Mesothelial cell of epicardium (in vitro differentiated cells): ENCODE measurements at places on chromosomes 13 and 19. TPM values are rescaled to one million over a fixed set of nuclear protein-coding genes. Genes with fewer than 3 reads are reported as not detected.

- no peak overlapping the region for H3K27ac ChIP-seq
- DNase-seq: no peak
- peaks cover 14% of the 10 kb centered on the region for H3K36me3 ChIP-seq
- no peaks in the 10 kb centered on the region for H3K27me3 ChIP-seq
- H3K4me3 ChIP-seq: no peak overlapping the region
- H3K4me1 ChIP-seq: peaks cover 9% of the 10 kb centered on the region
Observed at GRCh38 chr19:3189702-3190469, 4.2 kb downstream of the NCLN start.

- DNase-seq: no peak
- peaks cover 2% of the 10 kb centered on the region for H3K36me3 ChIP-seq
- no peak overlapping the region for H3K4me3 ChIP-seq
- peaks cover 5% of the 10 kb centered on the region for H3K4me1 ChIP-seq
Observed at GRCh38 chr19:7368456-7368855, 19.7 kb downstream of the ARHGEF18 start.

GRCh38 chr19:30692879-30693503, 320.8 kb downstream of the ZNF536 start:
- H3K27ac ChIP-seq: peak overlapping the region; percentile 71
- H3K36me3 ChIP-seq: no peaks in the 10 kb centered on the region
- peaks cover 16% of the 10 kb centered on the region for H3K27me3 ChIP-seq
- H3K4me3 ChIP-seq: no peak overlapping the region

DNA sequence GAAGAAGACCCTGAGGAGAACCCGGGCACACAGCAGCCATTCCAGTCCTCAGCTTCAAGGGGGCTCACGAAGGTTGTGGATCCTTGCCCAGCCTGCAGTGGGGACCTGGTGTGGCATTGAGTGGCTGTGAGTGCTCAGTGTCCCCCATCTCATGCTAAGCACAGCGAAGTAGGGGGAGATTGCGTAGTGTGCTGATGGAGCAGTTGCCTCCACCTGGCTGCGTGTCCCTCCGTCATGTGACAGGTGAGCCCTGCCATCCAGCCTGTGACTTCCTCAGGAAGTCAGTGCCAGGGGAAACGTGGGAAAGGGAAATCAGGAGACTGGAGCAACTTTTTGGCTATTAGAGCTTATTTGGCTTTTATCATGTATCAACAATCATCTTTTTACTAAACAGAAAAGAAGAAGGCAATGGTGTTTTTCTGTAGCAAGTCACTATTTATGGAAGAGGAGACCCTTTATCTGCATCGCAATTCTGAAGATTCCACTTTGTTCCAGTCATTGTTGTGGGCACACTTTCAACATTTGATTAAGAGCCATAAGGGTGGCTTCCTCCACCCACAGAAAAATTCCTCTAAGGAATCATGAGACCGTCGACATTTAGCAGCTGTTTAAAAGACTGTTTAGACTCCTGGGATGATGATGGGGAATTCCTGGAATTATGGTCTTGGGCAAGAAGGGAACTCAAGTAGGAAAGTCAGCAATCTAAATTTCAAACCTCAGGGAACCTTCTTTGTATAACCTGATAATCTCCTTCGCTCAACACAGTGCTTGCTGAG, 126.8 kb upstream of the SPATA13 start:
- no peaks in the 10 kb centered on the region for H3K27me3 ChIP-seq
- no peak overlapping the region for H3K27ac ChIP-seq
- no peak for DNase-seq
- no peak overlapping the region for H3K4me3 ChIP-seq

GRCh38 chr13:51721496-51721895, 82.5 kb downstream of the DHRS12 start:
- H3K27me3 ChIP-seq: no peaks in the 10 kb centered on the region
- H3K4me3 ChIP-seq: no peak overlapping the region
- no peaks in the 10 kb centered on the region for H3K4me1 ChIP-seq
- H3K27ac ChIP-seq: no peak overlapping the region

GRCh38 chr19:41821003-41821735, 23.3 kb downstream of the LYPD4 start:
- no peaks in the 10 kb centered on the region for H3K27me3 ChIP-seq
- H3K4me1 ChIP-seq: no peaks in the 10 kb centered on the region
- peaks cover 5% of the 10 kb centered on the region for H3K36me3 ChIP-seq
- no peak overlapping the region for H3K4me3 ChIP-seq

- H3K27me3 ChIP-seq: no peaks in the 10 kb centered on the region
- DNase-seq: no peak
- H3K36me3 ChIP-seq: peaks cover 66% of the 10 kb centered on the region
- peak overlapping the region; percentile 81 for H3K27ac ChIP-seq
- H3K4me1 ChIP-seq: peaks cover 7% of the 10 kb centered on the region
Observed at GRCh38 chr13:41345165-41345913, 34.3 kb downstream of the NAA16 start.

GRCh38 chr13:98961503-98962105, 16.3 kb downstream of the DOCK9 start:
- peaks cover 2% of the 10 kb centered on the region for H3K4me1 ChIP-seq
- DNase-seq: no peak
- H3K4me3 ChIP-seq: no peak overlapping the region
- H3K27ac ChIP-seq: no peak overlapping the region
- no peaks in the 10 kb centered on the region for H3K27me3 ChIP-seq

- peaks cover 12% of the 10 kb centered on the region for H3K4me1 ChIP-seq
- H3K27ac ChIP-seq: no peak overlapping the region
- H3K36me3 ChIP-seq: peaks cover 3% of the 10 kb centered on the region
- no peaks in the 10 kb centered on the region for H3K27me3 ChIP-seq
Observed at GRCh38 chr13:80009760-80010159, 331.2 kb downstream of the SPRY2 start.

Gene ALDH16A1
- total RNA-seq: 21.4 to 25.6 TPM (median 24.4 TPM) in 3 replicates

Gene ZNF443
- 6.3 to 7.8 TPM (median 7.3 TPM) in 3 replicates for total RNA-seq
